ENCODE measurements at places on chromosomes 2 and 18.

- no peak for DNase-seq
These were observed 251.9 kb downstream of the GRB14 start for GRCh38 chr2:164369366-164369765.

- DNase-seq = no peak
These were observed 334.6 kb upstream of the MGAT5 start for GRCh38 chr2:133919285-133919684.

DNA sequence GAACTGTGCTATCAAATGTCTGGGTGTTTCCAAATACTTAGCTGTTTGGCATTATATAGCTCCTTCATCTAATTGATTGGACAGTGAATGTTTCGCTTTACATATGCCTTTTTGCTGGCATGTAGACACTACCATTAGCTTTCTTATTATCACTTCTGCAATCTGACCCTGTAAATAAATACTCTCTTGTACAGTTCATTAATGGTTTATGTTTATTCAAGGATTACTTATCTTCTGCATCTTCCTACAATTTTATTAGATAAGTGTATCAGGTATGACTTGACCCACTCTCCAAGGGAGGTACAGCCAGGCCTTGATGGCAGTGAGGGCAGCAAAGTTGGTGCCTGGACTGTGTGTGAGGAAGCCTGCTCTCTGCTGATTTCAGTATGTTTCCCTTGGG is 614.1 kb upstream of the SETBP1 start:
- no peak for DNase-seq

DNA sequence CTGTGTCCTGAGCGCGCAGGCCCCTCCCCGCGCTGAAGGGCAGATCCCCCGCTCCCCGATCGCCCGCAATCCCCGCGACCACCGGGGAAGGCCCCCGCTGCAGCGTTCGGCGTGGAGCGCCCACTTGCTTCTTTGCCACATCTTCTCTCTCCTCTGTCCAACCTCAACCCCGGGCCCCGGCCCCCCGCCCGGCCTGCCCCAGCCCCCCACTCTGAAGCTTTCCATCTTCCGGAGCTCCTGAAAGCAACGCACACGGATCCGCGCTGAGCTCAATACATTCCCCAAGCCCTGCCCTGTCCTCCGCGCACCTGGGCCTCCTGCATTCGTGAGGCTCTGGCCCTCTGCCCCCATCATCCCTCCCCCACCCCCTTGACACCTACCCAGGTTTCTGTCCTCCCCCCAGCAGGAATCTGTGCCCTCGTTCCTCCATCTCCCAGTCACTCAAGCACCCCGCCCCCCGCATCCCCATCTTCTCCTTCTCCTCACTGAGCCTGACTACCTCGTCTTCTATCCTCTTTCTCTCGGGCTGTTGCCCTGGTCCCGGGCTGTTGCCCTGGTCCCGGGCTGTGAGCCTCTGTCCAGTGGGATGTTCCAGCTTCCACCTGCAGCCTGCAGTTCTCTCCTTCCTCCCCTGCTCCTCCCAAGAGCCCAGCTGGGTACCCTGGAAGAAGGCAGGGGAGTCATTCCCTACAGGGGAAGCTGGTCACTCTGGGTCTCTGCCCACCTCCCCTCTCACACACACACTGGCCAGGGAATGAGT is 7.8 kb downstream of the SPEG start:
- DNase-seq = no peak

DNA sequence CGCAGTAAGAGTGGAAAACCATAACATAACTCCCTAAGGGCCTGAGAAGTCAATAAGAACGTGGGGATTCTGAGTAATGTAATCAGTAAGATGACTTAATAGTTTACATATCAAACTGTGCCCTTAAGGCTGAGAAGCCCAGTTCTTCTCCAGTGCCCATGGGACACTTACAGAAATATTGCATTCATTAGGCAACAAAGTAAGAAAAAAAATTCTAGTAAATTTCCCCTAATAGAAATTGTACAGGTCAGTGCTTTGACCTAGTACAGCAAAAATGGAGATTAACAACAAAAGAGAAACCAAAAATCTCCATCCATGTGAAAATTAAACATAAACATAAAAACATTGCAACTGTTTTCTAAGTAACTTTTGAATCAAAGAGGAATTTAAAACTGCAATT is 139.8 kb upstream of the HS6ST1 start:
- DNase-seq = no peak

GRCh38 chr2:37337620-37338280 is 6.7 kb upstream of the QPCT start:
- DNase-seq = no peak

GRCh38 chr2:219404291-219404910 is 13.8 kb upstream of the DES start:
- no peak for DNase-seq

- no peak for DNase-seq
These were observed 326.9 kb downstream of the LPIN1 start for GRCh38 chr2:12073217-12073852.

GRCh38 chr2:112583497-112584133 is 794 bp upstream of the CHCHD5 start:
- no peak for DNase-seq

DNA sequence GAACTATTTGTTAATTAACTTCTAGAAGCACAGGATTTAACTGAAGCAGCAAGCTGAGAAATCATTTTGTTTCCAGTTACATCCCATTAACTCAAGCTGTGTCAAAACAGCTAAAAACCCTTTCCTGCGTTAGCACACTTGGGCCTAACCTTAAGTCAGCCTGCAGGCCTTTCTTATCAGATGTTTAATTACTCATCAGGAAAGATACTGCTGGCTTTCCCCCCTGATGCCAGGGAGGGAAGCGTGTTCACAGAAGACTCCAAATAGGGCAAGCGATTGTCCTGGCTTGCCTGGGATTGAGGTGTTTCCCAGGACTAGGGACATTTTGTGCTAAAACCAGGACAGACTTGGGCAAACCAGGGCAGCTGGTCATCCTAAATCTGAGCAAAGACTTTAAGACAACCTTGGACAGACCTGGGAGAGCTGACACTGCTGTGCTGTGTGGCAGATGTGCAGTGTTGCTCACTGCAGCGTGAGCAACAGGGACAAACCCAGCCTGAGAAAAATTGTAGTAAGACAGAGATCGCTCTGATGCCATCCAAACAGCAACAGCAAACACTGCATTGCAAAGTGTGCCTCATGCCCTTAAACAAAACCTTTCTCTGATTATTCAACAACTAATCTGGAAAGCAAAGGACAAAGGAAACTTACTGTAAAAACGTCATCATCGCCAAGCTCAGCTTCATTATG is 100.9 kb downstream of the SPRED2 start:
- DNase-seq = no peak

DNA sequence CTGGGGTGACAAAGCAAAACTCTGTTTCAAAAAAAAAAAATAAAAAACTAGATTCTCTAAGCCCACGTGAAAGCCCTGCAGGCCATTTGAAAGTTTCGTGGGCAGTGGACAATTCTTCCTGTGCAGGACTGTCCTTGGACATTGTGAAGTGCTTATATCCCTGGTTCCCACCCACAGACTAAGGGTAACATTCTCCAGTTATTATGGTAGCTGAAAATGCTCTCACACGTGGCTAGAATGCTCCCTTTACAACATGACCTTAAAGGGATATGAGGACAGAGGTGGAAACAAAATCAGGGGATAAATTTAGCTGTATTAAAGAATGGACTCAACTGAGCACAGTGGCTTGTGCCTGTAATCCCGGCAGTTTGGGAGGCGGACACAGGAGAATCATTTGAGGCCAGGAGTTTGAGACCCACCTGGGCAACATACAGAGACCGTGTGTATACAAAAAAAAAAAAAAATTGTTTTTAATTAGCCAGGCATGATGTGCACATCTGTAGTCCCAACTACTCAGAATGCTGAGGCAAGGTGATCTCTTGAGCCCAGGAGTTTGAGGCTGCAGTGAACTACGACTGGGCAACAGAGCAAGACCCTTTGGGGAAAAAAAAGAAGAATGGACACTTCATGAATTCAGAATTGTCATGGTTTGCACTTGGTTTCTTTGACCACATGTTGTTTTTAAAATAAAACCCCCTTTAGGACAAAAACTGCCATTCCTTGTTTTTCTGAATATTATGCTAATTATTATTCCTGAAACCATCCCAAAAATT is 167.9 kb downstream of the MGAT5 start:
- no peak for DNase-seq

- no peak for DNase-seq
These were observed 109.9 kb upstream of the MEIS1 start for GRCh38 chr2:66324909-66325528.

DNA sequence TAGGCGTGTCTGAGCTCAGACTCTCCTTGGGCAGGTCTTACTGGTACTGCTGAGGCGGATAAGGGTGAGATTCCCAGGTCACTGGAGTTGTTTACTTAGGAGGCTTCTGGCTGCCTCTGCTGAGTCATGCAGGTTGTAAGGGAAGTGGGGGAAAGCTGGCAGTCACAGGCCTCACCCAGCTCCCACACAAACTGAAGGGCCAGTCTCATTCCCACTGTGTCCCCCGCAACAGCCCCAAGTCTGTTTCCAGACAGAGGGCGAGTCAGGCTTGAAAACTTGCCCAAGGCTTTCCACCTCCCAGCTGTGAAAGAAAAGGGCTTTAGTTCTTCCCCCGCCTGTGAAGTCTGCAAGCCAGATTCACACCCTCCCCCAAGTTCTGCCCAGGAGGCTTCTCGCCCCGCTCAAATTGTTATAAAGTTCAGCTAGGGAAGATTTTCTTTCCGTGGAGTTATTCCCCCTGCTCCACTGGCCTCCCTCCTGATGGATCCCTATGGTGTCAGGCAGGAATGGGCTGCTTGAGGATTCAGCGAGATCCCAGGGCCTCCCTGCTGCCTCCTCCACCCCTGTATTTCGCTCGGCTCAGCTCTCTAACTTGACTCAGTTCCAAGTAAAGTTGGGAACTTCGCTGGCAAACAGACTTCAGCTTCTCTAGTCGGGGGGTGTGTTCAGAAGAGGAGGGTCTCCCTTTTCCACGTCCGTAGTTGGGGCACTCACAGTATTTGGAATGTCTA is 248.6 kb downstream of the NR4A2 start:
- no peak for DNase-seq

GRCh38 chr2:147488472-147488871 is 356.4 kb upstream of the ACVR2A start:
- no peak for DNase-seq

GRCh38 chr2:120667981-120668380 is 67.7 kb upstream of the GLI2 start:
- no peak for DNase-seq

DNA sequence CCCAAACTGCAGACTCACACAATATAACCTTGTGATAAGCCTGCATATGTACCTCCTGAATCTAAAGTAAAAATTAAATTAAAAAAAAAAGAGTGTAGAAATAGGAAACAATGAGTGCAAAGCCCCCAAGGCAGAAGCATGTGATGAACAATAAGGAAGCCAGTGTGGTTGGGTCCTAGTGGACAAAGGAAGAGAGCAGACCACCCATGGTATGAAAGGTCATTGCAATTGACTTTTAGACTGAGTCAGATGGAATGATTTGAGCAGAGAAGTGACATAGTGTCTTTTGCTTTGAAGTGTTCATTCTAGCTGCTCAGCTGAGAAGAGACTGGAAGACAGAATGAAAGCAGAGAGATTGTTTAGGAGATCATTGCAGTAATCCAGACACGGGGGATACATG is 417.1 kb downstream of the RAD51AP2 start:
- DNase-seq = no peak

DNA sequence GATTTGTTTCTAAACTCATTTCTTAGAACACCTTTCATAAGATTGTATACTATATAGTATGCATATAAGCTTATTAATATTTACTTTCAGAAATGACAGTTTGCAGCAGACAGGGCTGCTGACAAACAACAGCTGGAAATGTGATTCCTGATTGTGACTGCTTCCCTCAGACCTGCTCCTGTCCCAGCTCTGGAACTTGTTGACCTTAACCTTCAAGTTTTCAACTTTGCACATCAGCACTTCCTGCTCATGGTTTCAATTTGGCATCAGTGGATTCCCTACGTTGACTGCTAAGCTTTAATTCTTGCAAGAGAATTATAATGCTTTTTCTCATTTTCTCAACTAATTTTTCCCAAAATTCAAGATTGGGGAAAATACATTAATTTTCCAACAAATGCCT is 459.2 kb upstream of the ACVR2A start:
- DNase-seq = no peak

GRCh38 chr2:158359846-158360245 is 96.7 kb downstream of the CCDC148 start:
- DNase-seq = no peak

DNA sequence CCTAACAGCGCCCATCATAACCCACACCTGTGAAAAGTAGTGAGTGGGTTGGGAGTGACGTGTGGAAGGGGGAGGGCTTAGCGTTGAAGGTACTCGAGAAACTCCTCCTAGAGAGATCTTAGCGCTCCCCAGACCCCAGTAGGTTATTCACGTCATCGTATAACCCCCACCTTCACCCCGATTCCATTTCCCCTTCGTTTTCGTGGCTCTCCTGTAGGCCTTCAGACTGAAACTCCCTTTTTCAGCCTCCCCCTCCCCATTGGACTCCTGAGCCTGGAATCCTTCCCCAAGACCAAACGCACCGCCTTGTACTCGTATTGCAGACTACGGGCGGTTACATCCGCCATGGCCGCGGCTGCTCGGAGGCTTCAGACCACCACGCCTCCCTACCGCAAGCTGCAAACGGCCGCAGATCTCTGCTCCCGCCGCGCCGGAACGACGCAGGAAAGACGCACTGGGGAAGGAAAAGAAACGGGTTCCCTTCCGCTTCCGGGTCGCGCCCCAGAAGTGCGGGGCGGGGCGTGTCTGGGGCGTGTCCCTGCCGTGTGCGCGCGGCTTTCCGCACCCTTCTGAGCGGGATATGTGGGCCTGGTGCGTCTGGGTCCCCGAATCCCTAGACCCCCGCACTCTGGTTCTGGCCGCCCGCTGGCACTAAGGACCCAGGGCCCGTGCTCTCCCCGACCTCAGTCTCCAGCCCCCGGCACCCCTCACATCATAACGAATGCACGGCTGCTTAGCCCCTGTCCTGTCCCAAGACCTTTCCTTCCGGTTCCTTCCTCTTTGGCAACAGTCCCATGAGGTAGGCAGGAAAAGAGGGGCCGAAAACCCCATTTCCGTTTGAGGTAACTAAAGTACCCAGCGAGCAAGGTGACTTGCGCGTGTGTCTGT is at the start of gene SNRNP200:
Gene SNRNP200 (minus strand): TSS at position 456 of the 888 bp plus-strand sequence. CDS start 109 bp downstream, at position 347.
- peak; percentile 50 for DNase-seq

DNA sequence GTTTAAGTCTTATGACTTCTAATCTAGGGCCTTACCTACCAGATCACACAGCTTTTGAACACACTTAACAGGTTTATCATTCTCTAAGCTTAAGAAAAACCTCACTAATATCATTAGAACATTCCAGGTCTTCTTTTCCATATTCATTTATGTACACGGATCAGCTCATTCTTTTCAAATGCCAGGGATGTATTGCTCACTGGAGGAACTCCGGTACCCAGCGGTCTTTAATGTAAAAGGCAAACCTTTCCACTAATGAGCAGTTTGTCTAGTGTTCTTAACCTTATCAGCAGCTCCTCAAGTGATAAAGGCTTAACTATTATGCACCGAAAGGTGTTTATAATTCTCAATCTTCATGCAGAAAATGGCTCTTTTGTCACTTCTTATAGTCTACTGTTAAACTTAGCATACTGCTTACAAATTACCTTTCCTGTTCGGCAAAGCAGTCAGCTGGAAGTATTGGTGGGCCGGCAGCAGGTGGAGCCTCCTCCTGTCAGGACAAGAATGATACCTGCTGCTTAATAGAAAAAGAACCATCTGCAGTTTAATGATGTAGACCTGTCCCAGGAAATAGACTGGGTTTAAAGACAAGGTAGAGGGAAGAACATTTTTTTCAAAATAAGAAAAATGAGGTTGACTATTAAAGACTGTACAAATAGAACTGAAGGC is 142.7 kb downstream of the FIGN start:
- DNase-seq = no peak

- no peak for DNase-seq
These were observed 29.1 kb downstream of the FAM178B start for GRCh38 chr2:96957244-96957643.

Measured in D721Med (cell line).